Stimulated activated CD8-positive, alpha-beta memory T cell treated with anti-CD3 and anti-CD28 coated beads, Interleukin-7, amount 100 ng/mL, for 24 hours (primary cell): ENCODE measurements at places on chromosomes 7 and 10.
A peak's percentile ranks its signal among the peaks of the same experiment; 100 is the strongest.

DNA sequence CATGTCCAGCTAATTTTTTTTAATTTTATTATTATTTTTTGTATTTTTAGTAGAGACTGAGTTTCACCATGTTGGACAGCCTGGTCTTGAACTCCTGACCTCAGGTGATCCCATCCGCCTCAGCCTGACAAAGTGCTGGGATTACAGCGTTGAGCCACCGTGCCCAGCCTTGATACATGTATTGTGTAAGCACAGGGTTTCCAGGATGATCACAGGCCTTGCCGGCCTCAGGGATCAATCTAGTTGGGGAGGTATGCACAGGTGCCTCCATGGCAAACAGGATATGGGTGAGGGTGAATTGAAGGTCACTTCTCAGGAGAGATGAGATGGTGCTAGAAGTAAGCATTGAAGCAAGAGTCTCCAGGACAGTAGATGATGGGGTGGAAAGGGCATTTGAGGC lies 5.5 kb downstream of the MRPS17 start:
- no peak for DNase-seq

- DNase-seq = no peak
Measured at GRCh38 chr10:76763376-76763775, 874.2 kb downstream of the KCNMA1 start.

GRCh38 chr7:29539471-29539870 lies 24.2 kb upstream of the PRR15 start:
- no peak for DNase-seq

DNA sequence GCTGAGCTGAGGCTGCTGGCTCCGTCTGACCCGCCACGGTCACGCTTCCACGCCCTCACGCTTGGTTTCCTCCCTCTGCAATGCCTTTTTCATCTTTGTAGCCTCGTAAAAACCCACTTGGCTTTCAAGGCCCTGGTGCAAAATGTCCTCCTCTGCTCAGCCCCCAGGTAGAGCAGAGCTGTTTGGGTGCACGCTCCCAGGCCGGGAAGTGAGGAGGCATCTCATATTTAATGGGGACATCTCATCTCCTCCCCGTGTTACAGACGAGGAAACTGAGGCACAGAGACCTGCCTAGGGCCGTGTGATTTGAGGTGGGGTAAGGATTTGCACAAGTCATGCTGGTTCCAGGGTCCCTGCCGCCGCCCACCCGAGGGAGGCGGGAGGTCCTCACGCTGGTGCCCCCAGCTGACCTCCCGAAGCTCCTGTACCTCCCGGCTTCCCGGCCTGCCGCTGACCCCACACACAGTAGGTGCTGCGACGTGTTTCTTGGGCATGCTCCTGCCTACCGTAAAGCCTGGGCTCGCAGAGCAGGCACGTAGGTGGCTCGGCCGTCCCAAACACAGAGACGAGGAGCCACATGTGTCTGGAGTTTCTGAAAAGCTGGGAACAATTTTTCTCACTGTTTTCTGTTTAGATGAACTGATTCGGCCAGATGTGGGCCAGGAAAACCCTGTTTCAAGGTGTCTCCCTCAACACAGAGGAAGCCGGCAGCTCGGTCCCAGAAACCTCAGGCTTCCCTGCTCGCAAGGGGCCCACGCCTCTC lies 11.5 kb downstream of the FOXL3 start:
- DNase-seq = no peak

- no peak for DNase-seq
Measured at GRCh38 chr7:28695300-28696295, 262.5 kb downstream of the TRIL start.

DNA sequence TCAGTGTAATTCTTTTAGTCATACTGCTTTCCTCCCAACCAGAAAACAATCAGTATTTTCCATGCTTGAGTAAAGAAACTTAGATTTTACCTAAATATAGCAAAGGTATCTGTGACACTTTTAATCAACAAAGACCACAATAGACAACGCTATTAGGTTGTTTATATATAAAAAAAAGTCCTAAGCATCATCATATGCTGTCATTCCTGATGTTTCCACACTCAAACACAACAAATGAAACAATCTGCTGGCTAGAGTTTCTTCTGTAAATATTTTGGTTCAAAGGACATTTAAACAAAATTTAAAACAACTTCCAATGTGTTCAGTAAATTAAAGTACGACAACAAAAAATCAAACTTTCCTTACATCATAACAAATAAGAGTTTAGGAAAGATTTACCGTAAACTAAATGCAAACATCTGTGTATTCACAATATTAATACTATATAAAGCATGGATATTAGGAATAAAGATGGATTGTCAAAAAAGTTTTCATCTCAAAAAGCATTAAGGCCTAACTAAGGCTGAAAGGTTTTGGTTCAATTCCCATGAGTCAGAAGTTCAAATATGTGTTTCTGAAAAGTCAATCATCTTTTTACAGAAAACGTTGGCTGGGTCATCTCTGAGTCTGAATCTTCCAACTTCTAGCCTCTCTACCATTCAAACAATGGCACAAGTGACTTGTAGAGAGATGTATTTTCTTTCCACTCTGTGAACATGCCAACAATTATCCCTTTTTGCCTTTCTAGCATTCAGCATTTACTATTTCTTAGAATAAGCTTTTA lies 157.1 kb downstream of the CRPPA start:
- DNase-seq = no peak

GRCh38 chr7:130095812-130096211 lies 25.5 kb downstream of the KLHDC10 start:
- no peak for DNase-seq

DNA sequence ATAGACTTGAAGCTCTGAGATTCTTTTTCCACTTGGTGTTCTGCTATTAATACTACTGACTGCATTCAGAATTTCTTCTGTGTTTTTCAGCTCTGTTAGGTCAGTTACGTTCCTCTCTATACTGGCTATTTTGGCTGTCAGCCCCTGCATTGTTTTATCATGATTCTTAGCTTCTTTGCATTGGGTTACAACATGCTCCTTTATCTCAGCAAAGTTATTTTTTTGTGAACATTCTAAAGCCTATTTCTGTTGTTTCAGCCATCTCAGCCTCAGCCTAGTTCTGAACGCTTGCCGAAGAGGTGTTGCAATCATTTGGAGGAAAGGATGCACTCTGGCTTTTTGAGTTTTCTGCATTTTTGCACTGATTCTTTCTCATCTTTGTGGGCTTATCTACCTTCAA lies 201.5 kb upstream of the GNAI1 start:
- no peak for DNase-seq

DNA sequence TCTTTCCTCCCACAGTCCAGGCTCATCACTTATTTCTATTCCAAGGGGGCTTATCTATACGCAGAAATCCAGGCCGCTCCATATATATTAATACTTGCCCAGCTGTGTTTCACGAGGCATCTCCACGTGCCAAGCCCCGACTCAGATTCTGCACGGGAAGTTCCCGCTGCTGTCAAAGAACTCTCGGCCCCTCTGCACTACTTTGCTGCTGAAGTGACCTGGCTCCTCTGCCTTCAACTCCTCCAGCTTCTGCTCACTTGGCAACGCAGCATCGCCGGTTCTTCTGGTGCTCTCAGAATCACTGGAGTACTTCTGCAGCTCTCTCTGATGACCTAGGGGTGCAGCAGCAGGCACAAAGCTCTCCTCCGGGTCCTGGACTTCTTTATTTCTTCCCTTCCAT lies 9.7 kb upstream of the CHST12 start:
- DNase-seq = no peak

DNA sequence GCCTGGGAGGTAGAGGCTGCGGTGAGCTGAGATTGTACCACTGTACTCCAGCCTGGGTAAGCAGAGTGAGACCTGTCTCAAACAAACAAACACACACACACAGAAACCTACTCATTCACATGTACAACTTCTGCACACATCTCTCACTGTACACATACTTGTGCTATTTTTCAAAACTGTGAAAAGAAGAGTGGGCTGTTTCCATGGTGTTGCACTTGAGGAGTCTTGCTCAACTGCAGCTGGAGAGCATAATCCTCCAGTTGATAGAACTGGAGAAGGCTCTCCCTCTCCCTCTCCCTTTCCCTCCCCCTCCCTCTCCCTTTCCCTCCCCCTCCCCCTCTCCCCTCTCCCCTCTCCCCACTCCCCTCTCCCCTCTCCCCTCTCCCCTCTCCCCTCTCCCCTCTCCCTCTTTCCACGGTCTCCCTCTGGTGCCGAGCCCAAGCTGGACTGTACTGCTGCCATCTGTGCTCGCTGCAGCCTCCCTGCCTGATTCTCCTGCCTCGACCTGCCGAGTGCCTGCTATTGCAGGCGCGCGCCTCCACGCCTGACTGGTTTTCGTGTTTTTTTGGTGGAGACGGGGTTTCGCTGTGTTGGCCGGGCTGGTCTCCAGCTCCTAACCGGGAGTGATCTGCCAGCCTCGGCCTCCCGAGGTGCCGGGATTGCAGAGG lies 43.7 kb upstream of the DLD start:
- DNase-seq = no peak

- DNase-seq = no peak
Measured at GRCh38 chr10:33055625-33056024, 97.6 kb upstream of the ITGB1 start.

DNA sequence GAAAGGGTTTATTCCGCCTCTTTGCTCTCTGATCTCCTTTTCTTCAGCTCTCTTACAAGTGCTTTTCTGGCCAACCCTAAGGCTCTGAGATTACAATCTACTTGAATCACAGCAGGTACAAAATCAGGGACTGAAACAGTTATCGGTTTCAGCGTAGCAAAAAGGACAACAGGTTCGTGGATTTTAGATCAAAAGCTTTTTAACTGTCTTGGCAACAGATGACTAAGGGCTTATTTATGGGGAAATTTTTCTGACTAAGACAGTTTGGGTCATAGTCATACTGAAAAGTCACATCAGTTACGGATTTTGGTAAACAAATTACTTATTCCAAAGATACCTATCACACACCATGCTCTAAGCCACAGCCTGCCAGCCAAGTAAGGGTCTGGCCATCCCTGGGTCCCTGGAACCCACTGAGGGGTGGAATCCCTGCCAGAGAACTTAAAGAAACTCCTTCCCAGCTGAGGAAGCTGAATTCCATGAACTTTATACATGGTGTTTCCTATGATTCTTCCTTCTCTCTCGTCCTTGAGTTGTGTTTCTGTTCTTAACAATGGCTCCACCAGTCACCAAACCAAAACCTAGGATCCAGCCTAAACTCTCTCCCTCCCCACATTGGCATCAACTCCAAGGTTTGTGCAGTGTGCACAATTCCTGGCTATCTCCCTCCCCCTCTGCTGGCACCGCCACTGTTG lies 169.3 kb downstream of the FAM107B start:
- no peak for DNase-seq

GRCh38 chr7:100372256-100372655 lies 1.0 kb upstream of the PILRA start:
- DNase-seq = no peak

DNA sequence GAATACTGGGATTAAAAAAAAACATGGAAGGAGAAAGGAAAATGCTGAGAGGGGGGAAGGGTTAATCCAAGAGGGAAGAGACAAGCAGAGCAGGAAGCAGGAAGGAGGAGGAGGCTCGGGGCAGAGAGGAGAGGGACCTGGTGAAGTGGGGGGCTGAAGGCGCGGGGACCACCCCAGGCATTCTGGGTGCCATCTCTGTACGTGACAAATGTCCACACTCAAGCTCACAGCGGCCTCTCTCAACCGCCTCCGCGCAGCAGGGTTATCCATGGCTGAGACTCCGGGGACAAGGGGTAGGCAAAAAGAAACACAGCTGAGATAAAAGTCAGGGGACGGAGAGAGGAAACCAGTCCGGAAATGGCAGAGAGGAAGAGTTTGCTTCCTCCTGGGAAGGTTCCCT lies 33.9 kb downstream of the EN2 start:
- DNase-seq = no peak

DNA sequence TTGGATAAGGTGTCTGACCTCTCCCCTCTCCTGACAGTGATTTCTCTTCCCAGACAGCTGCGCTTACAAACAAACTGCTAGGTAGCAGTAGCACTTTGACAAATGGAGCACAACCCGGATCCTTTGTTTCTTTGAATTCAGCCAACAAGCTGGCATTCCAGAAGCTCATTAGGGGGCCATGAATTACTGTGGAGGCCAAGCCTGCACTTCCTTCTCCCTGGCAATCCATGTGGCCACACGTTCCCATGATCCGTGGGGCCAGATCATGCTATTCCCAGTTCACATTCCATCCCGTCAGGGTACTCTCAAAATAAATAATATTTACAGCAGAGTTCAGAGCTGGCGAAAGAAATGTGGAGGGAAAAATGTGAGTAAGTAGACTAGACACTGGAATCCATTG lies 172.4 kb downstream of the PRPF18 start:
- DNase-seq = no peak

DNA sequence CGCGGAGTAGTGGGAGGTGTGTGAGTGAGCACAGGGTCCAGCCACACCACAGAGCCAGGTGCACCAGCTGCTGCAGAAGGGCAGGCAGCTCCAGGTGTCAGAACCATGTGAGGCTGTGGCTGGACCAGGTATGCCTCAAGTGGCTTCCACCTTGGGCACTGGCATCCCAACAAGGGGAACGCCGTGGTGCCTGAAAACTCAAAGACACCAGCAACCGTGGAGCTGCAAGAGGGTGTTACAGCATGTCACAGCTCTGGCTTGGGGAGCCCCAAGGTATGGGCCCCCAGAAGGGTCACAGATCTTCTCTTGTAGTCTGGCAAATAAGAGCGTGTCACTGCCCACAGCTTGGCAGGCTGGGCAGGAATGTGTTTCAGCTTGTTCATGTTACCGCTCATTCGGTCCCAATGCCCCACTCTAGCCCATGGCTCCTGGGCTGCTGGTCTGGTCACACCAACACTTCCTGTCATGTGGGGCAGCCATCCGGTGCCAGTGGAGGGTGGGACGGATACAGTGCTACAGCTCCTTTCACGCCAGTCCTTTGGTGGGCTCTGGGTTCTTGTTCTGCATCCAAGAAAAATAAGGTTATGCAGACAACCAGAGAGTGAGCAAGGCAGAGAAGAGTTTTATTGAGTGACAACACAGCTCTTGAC lies 29.8 kb downstream of the STRA8 start:
- DNase-seq = no peak

GRCh38 chr10:24777196-24777595 lies 53.5 kb upstream of the ARHGAP21 start:
- no peak for DNase-seq

GRCh38 chr7:24911213-24911603 lies 68.8 kb downstream of the OSBPL3 start:
- DNase-seq = no peak

- no peak for DNase-seq
Measured at GRCh38 chr7:27312820-27313219, 70.2 kb downstream of the EVX1 start.

- DNase-seq = no peak
Measured at GRCh38 chr10:93437086-93437945, 44.8 kb downstream of the MYOF start.

- no peak for DNase-seq
Measured at GRCh38 chr10:91073286-91073979, 147.0 kb upstream of the PCGF5 start.

DNA sequence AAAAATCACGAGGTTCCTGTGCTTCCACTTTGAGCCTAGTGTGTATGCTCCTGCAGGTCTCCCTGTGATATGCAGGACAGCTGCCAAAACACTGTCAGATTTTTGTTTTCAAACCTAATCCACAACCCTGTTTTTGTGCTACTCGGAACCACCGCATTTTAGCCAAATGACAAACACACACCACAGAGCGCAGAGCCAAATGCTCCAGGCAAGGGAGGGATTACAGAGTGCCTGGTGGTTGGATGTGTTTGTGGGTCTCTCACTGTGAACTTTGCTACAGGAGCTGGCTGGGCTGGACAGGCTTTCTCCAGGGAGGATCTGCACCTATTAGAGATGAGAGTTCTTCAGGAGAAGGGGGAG lies 5.7 kb upstream of the RBM28 start:
- DNase-seq = no peak

- DNase-seq = no peak
Measured at GRCh38 chr10:74924251-74924963, 98.0 kb downstream of the KAT6B start.

- peak; percentile 21 for DNase-seq
Measured at GRCh38 chr10:14659626-14660196, 115.0 kb downstream of the FAM107B start.
